ENCODE measurements at places on chromosomes 11 and 22.

GRCh38 chr11:7306900-7307299, 55.2 kb downstream of the SYT9 start:
- no peak for DNase-seq

GRCh38 chr22:30127749-30128166, 47.5 kb downstream of the HORMAD2 start:
- no peak for DNase-seq

DNA sequence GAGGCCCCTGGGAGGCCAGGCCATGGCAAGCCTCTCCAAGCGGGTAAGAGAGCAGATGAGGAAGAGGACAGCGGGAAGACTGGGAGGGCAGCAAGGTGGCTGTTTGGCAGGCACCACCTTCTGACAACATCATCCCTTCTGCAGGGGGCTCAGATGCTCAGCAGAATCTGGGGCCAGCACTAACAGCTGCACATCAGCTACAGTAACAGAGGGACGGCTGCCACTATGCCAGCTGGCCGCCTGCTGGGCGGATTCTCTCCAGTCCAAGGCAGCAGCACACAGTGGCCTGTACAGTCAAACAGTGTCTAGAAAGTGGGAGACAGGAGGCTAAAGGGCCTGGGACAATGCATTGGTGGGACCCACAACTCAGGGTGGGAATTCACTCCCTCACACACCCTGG, 10.7 kb upstream of the TXN2 start:
- no peak for DNase-seq

- DNase-seq: no peak
These were observed 36.6 kb upstream of the NCR3LG1 start for GRCh38 chr11:17314904-17315426.

DNA sequence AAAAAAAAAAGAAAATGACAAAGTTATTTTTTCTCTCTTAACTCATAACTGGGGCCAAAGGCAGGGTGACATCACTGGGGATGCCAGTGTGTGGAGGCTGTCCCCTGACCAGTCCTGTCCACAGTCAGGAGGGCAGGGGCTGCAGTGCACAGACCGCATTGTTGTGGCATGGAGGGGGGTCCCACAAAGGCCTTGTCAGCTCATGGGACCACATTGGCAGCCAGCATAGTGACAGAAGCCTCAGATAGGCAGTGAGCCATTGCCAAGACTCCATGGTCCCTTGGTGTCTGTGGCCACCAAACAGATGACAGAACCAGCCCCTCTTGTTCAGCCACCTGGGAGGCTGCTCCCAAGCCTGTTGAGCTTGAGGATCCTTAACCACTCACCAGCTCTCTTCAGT, 4.1 kb downstream of the TMEM80 start:
- no peak for DNase-seq

- no peak for DNase-seq
These were observed 32.1 kb downstream of the ARHGEF17 start for GRCh38 chr11:73340164-73340563.

DNA sequence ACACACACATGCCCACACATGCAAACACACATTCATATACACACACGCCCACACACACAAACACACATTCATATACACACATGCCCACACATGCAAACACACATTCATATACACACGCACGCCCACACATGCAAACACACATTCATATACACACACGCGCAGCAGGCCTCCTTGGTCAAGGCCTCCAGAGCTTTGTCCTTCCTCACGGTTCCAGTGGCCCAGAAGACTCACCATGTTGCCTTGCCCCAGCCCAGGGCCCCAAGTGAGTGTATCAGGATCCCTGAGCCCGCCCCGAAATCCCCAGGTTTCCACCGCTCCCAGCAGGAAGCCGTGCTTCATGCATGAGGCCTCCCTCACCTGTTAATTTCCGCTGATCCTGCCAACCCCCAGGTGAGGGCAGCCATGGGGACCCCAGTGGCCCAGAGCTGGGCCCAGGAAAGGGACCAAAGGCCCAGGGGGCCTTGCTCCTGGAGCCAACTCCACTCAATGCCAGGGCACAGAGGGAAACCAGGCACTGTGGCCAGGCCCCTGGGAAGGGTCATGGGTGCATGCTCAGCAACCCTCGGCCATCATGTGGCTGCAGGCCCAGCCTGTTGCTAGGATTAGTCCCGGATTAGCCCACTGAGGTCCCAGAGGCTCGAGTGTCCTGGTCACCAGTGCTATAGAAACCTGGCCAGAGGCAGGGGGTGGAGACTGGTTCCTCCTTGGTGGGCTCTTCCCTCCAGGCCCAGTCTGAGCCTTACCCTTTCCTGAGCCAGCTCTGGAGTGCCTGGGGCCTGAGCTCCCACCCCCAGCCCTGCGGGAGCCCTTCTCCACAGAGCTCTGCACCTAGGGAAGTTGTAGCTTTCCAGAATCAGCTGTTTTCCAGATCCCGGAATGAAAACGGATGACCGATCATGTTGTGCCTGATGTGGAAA, 34.4 kb downstream of the IGF2 start:
- peak; percentile 49 for DNase-seq

GRCh38 chr11:66080055-66080817, 10.2 kb downstream of the PACS1 start:
- DNase-seq: no peak

DNA sequence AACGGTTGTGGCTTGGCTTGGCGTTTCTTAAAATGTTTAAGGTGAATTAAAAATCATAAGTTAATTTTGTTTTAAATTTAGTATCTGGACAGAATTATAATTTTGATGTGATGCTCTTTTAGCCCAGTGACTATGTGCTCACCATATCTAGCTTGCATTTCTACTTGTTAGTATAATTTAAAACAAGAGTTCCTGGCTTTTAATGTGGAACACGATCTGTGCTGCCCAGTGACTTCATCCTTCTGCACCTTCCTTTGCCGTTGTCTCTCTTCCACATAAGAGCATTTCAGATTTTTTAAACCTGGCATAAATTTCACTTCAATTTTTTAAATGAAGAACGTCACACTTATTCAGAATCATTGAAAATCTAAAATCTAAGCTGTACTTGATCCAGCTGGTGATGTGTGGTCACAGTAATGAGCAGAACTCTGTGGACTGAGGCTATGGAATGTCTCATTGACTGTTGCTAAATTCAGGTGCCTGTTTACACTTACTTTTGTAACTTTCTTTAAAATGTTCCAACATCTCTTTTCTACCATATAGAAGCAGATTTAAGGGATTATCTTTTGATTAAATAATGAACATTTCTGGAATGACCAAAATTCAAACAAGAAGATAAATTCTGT, 75.4 kb upstream of the ADSL start:
- DNase-seq: no peak

GRCh38 chr11:112289588-112290492, 29.2 kb upstream of the PLET1 start:
- peak; percentile 97 for DNase-seq

- no peak for DNase-seq
These were observed 5.5 kb downstream of the ZC3H12C start for GRCh38 chr11:110098645-110099044.

DNA sequence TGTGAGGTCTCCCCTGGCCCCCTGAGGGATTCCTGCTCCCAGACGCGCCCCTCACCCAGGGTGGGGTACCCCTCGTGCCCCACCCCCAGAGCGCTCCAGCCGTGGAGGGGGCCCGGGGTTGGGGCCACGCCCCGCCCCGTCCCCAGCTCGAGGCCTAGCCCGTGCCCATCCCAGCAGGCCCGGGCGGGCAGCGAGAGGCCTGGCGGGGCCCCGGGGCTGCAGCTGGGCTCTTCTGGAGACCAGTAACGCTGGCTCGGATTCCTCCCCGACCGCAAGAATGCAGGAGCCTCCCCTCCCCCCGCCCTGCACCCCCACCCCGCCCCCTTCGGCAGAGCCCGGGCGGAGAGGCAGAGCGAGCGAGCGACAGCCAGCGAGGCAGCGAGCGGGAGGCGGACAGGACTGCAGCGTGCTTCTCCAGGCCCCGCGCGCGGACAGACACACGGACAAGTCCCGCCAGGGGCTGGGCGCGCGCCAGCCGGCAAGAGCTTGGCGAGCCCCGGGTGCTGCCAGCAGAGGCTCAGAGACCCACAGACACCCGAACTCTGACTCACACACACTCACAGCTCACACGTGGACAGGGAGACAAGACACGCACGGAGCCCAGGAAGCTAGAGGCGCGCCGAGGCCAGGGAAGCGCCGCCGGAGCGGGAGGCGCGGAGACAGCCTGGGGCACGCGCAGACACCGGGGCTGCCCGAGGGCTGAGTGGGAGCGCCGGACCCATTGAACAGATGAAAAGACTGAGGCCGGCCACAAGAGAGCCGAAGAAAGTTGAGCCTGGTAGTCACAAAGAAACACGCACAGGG, 15.2 kb downstream of the BCL9L start:
- peak; percentile 84 for DNase-seq

DNA sequence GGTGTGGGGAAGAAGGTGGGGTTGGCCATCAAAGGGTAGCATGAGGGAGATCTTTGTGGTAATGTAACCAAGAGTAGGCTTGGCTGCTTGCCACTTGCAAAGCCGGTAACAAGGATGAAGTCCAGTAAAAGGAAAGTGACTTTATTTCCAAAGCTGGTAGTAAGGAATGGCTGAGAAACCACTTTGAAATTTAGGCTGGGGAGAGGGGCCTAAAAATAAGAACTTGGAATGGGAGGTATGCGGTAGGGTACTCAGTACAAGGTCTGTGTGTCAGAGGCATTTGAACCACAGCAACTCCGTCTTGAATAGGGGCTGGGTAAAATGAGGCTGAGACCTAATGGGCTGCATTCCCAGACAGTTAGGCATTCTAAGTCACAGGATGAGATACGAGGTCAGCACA, 216.0 kb upstream of the ISX start:
- DNase-seq: no peak

All from spleen (tissue), 13 donors.